ENCODE measurements at places on chromosomes 7 and 10. TPM values are rescaled to one million over a fixed set of nuclear protein-coding genes. Genes with fewer than 3 reads are reported as not detected.

The PANK1 gene
- 4.6 TPM for polyA plus RNA-seq

The GPAM gene
- polyA plus RNA-seq: 4.8 TPM

The MBL2 gene
- not detected for polyA plus RNA-seq

The NXPH1 gene
- polyA plus RNA-seq: 5.5 TPM

The ALOX5 gene
- 1.2 TPM for polyA plus RNA-seq

The TLX1 gene
- polyA plus RNA-seq: not detected

The AOC1 gene
- polyA plus RNA-seq: not detected

The SPDYE2B gene
- not detected for polyA plus RNA-seq

The IFIT1B gene
- polyA plus RNA-seq: not detected

The ADAMTS14 gene
- polyA plus RNA-seq: 1.7 TPM

The PIK3AP1 gene
- polyA plus RNA-seq: 3.4 TPM

The RAB19 gene
- 0.75 TPM for polyA plus RNA-seq

The OR2A14 gene
- polyA plus RNA-seq: not detected

The NEUROG3 gene
- not detected for polyA plus RNA-seq

The TSPAN13 gene
- 49.7 TPM for polyA plus RNA-seq

The ZCCHC24 gene
- polyA plus RNA-seq: 38.1 TPM

The AGMO gene
- 0.42 TPM for polyA plus RNA-seq

The CLDN3 gene
- 116 TPM for polyA plus RNA-seq

The TCAF2 gene
- 0.42 TPM for polyA plus RNA-seq

The ELFN1 gene
- polyA plus RNA-seq: 1.2 TPM

The GIMAP4 gene
- polyA plus RNA-seq: 8.7 TPM

The C10orf90 gene
- polyA plus RNA-seq: 9.6 TPM

The XPNPEP1 gene
- 43.1 TPM for polyA plus RNA-seq

The SH2D4B gene
- not detected for polyA plus RNA-seq

The NUTM2D gene
- 4.7 TPM for polyA plus RNA-seq

The EBLN1 gene
- polyA plus RNA-seq: not detected

The ERVW-1 gene
- polyA plus RNA-seq: not detected

The ATOH7 gene
- polyA plus RNA-seq: 1.4 TPM

The FBXL13 gene
- 0.24 TPM for polyA plus RNA-seq

The COBL gene
- 31.5 TPM for polyA plus RNA-seq

The SRRM3 gene
- 20.5 TPM for polyA plus RNA-seq

The CHRM2 gene
- 0.36 TPM for polyA plus RNA-seq

The WNT8B gene
- polyA plus RNA-seq: 0.80 TPM

The PRSS1 gene
- polyA plus RNA-seq: not detected

The GNAT3 gene
- not detected for polyA plus RNA-seq

The C10orf62 gene
- not detected for polyA plus RNA-seq

The BICC1 gene
- polyA plus RNA-seq: 0.49 TPM

The SPRN gene
- polyA plus RNA-seq: 9.2 TPM

The GDF10 gene
- polyA plus RNA-seq: 1.1 TPM

The SLC26A4 gene
- polyA plus RNA-seq: not detected

The TUBAL3 gene
- polyA plus RNA-seq: 0.24 TPM

The HNRNPF gene
- polyA plus RNA-seq: 227 TPM

Data from brain (organoid and tissue), 16 donors.